Activated CD4-positive, alpha-beta T cell treated with anti-CD3 and anti-CD28 coated beads, Interleukin-10, Interleukin-2, amounts not matched to agents 100 ng/mL and 50 ng/mL, durations not matched to agents 16 hours and 8 hours (primary cell): ENCODE measurements at places on chromosomes 13 and 19.

DNA sequence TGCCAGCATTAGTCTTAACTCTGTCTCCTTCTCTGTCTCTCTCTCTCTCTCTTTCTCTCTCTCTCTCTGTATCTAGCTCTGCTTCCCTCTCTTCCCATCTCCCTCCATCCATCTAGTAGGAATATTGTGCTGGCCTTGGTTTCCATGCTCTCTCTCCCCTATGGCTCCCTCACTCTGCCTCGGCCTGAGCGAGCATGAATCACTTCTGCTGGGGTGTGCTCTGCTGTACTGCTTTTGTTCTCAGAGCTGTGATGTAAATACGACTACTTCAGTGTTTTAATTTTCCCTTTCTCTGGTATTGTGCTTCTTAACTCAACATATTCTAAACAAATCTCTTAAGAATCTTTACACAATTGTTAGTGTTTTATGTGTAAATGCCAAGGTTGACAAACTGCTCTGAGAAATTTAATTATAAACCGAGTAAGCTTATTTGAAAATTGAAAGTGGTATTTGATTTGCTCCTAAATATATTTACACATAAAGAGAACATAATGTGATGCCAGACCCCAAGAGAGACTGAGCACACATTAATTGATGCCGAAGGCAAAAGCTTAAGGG lies 211.5 kb upstream of the KL start:
- DNase-seq: no peak

DNA sequence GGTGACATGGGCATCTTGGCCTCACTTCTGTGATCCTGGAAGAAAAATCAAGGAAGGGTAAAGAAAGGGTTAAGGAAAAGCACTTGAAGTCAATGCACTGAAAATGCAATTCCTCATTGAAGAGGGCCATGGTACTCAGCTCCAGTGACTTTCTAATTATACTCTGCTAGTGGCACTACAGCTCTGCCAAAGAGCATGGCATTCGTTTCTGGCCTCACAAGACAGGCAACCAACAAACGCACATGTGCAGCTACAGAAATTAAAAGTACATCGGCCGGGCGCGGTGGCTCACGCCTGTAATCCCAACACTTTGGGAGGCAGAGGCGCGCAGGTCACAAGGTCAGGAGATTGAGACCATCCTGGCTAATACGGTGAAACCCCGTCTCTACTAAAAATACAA lies 21.8 kb downstream of the SACS start:
- DNase-seq: no peak

DNA sequence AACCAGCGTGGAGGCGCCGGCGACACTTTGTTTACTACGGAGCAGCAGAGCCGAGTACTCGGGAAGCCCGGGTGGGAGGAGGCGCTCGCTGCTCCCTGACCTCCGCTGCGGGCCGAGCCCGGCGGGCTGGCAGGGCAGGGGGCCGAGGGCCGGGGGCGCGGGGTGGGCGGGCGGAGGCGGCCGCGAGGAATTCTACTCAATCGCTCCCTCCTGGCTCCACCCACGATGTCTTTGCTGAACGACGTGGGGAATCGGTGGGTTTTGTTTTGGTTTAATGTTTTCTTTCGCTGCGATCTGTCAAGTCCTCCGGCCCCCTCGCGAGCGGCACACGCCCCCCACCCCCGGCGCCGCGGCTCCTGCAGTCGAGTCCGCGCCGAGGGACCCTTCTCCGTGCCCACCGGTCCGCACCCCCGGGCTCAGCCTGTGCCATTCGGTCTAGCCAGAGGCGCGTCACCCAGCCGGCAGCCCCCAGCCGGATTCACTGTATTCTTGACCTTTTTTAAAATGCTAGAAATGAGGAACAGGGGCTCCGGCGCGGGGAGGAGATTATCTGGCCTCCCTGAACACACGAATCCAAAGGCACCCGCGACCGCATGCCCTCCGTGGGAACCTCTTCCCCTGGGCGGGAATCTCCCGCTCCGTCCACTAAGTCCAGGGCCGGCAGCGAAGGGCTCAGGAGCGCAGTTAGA lies 636 bp upstream of the FOXO1 start:
- no peak for DNase-seq

DNA sequence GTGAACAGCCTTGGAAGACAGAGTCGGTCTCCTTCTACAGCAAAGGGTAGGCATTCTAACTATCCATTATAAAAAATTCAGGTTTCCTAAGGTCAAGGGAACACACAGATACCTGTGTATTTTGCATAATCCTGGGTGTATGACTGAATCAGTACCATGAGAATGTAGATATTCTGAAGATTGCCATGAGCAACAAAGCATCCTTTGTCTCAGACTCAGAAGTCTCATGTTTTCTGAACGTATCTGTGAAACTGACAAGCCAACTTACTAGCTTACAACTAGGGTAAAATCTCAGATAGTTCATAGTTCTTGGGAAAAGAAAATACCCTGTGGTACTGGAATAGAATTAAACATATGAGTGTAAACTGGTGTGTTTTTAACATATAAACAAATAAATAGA lies 6.5 kb downstream of the ZNF566 start:
- no peak for DNase-seq

DNA sequence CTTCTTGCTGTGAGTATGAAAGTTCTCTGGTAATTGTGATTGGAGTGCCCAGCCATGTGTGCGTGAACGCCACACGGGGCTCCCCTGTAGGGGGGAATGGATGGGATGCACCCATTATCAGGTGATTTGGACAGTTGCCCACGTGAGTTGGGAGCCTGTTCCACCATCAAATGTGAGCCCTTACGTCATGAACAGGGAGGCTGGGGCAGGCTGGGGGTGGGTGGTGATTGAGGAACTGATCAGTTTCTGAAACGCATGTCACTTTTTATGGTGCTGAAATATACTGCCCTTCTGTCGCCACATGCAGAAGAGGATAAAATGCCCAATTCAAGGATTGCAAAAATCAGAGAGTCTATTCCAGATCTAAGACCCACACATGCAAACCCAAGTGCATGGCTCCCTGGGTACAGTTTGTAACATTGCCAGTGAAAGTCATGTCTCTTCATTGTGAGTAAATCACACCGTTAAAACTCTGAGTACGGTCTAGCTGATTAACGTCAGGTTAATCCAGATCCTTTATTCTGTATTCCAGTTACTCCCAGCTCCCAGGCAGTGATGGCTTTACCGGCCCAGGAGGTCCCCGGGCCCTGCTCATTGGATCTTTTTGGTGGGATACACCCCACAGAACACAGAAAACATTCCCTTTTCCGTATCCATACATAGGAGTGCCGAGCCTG lies 90.2 kb downstream of the RAB20 start:
- DNase-seq: no peak

- DNase-seq: no peak
These were observed 207.2 kb upstream of the SPRY2 start for GRCh38 chr13:80547885-80548825.

- no peak for DNase-seq
These were observed 23.1 kb upstream of the SPRY2 start for GRCh38 chr13:80363890-80364503.

DNA sequence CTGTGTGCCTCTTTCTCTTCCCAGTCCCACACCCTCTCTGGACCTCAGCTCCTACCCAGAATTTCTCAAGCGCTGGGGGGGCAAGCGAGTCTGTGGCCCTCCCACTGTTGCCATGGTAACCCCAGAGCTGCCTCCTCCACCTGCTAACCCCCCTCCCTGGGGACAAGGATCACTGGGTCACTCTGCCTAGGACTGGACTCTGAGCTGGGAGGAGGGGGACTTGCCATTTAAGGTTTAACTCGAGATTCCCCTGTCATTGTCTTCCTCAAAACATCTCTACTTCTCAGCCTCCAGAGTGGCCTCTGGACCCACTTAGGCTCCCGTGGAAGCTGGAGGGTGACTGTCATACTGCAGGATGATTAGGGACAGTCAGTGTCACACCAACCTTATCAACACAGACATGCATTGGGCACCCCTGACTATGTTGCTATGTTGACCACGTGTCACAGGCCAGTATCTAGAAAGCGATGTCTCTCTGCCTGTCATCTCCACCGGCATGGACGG lies 2.2 kb downstream of the PALM3 start:
- DNase-seq: no peak

DNA sequence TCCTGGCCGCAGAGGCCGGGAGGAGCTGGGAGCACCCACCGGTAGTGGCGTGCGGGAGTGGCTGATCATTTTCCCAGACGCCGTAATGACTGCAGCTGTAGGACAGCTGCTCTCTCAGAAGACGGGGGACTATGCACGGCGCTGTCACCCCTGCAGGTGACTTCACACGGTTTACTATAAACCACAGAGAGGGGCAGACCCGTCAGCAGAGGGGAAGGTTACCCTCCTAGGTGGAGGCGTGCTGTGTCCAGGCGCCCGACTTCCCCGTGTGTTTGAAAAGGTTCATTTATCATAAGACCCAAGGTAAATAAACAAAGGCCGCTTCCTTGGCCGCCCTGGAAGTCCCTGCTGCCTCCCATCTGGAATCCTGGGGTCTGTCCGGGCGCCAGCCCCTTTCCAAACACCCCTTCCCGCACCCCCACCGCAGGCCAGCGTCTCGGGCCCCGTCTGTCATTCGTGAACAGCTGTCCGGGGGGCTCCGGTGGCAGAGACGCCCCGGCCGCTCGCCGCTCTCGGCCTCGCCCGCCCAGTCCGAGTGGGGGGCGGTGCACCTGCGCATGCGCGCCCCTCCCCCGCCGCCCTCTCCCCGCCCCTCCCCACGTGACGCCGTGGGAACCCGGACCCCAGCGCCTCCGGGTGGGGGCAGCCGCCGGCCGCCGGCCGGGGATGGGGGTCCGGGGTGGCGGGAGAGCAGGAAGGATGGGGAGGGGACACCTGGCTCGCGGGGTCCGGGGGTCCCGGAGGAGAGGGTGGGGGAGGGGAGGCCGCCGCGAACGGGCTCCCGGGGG lies 915 bp downstream of the SHC2 start:
- DNase-seq: no peak

- DNase-seq: no peak
These were observed 100.7 kb downstream of the DGKH start for GRCh38 chr13:42149136-42149535.

DNA sequence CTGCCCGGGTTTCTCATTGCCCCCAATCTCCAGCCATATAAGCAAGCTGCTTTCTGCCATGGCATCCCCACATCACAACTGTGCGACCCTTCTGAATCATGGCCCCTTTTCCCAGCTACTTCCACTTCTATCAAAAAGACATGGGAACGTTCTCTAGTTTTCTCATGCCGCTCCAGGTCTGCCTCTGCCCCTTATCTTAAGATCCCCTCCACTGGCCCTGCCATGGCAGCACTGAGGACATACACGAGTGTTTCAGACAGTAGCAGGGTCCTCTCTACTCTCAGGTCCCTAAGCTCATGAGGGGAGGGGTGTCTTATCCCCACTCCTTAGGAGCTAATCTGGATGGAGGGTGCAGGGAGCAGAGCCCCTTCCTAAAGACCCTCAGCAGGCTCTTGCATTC lies 5.5 kb upstream of the AMER2 start:
- DNase-seq: no peak

DNA sequence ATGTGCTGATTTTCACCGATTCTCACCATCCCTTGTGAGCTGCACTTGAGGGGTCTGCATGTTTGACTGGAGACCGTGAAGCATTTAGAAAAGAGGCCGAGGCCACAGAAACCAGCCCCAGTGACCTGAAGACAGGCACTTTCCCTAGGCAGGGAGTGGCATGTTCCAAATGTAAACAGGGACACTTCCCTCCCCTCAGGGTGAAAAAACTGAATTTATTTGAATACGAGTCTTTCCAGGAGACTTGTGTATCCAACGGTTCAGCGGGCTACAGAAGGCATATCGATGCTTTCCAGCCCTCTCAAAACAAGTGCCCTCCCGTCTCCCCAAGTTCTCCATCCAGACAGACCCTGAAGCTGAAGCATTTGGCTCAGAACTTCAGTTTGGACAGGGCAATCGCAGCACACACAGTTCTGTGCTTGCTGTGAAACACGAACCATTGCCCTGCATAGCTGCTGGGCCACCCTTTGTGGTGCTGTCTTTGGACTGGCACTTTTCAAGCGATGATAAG lies 106.1 kb downstream of the ZIC5 start:
- DNase-seq: no peak
